Stimulated activated CD4-positive, alpha-beta T cell treated with anti-CD3 and anti-CD28 coated beads, Interleukin-1b, Interleukin-23, amount 100 ng/mL, for 1 hour (primary cell): ENCODE measurements at places on chromosomes 4 and X.

GRCh38 chr4:171390626-171391025 lies 422.6 kb upstream of the GALNTL6 start:
- DNase-seq: no peak

- DNase-seq: no peak
Measured at GRCh38 chr4:75745161-75745560, 20.8 kb downstream of the USO1 start.

DNA sequence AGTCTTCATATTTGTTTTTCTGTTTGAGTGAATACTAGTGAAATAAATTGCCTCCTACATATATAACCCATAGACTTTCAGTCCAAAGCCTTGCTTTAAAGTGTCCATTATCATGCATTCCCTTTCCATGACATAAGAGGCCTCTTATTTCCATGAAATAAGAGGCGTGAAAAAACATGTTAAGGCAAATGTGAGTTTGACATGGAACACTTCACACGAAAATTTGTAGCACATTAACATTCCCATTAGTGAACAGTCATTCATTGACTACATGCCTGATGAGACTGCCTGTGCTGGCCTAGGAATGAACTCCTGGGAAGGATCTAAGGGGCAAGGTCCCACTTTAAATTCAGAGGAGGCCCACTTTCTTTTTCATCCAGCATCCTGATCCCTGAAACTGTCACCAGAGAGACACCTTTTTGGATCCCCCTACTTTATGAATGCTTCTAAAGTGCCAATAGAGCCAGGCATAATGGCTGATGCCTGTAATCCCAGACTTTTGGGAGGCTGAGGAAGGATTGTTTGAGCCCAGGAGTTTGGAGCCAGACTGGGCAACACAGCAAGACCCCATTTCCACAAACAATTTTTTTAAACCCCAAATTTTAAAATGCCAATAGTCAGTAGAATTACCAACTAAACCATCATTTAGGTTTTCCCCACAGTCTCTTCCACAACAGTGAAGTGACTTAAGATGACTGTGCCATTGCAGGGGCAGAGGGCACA lies 6.7 kb downstream of the RTL8B start:
- DNase-seq: no peak

DNA sequence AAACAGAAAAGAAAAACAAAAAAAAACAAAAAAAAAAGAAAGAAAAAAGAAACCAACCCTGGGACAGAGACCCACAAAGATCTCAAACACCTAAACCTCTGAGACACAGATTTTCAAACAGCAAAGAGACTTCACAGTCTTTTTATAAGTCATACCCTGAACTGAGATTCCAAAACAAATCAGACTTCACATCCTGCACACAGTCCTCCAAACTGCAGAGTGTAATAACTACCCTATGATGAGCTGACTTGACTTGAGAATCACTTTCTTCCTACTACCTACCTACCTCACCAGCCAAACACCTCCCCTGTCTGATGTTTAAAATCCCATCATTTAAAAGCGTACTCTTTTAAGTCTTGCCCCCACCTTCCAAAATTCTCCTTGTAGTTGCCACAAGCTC lies 25.2 kb upstream of the GLOD5 start:
- no peak for DNase-seq

- no peak for DNase-seq
Measured at GRCh38 chr4:34566091-34566490, 1678.2 kb downstream of the ARAP2 start.

DNA sequence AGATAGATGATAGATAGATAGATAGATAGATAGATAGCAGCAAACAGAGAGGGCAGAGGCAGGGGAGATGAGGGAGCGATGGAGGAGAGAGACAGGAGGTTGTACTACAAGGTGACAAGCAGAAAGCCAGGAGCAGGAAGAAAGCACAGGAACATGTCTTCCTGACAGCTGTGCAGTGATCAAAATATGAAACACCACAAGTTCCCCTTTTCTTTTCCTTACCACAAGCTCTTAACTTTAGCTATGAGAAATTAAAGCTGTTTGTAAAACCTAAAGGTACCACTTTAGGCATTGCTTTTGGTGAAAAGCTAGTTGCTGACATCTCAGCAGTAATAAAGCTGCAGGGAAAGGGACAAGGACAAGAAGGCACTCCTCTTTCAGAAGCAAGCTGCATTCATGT lies 9.1 kb upstream of the MAGED4B start:
- no peak for DNase-seq

GRCh38 chrX:33434256-33435092 lies 223.1 kb upstream of the DMD start:
- DNase-seq: no peak

- DNase-seq: no peak
Measured at GRCh38 chr4:57102050-57102624, 8.0 kb downstream of the IGFBP7 start.

- DNase-seq: no peak
Measured at GRCh38 chrX:19556202-19556601, 40.9 kb upstream of the MAP3K15 start.

- no peak for DNase-seq
Measured at GRCh38 chr4:87321888-87322287, 794 bp downstream of the HSD17B13 start.

GRCh38 chrX:122579526-122579925 lies 604.6 kb upstream of the GRIA3 start:
- DNase-seq: no peak

DNA sequence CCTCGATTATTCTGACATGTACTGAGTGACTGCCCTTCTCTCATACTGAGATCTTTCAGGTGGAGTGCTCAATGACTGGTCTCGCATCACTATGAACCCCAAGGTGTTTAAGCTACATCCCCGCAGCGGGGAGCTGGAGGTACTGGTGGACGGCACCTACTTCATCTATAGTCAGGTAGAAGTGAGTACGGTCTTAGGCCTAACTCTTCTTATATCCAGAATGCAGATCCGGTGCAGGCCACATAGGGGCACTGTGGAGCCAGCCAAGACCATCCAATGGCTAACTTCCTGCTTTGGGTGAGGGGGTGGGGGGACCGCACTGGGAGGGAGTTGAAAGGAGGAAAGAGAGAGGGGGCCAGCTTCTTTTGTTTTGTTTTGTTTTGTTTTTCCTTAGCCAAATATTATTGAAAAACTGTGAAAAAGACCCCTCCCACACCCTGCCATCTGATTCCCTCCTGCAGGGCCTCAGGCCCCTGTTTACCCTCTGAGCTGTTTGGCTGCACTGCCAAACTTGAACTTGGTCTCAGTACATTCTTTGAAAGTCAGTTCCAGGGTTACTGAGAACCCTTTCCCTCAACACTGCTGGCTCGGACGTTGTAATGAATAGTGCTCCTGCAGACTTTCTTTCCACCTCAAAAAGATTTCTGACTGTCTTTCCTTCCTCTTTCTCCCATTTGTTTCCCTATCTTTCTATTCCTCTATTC lies 16.2 kb downstream of the AWAT2 start:
- no peak for DNase-seq

GRCh38 chr4:123398066-123398852 lies 1.7 kb downstream of the SPRY1 start:
- DNase-seq: peak; percentile 39

- DNase-seq: no peak
Measured at GRCh38 chr4:14259936-14260335, 632.4 kb upstream of the BOD1L1 start.

GRCh38 chrX:5979338-5979737 lies 249.3 kb downstream of the NLGN4X start:
- DNase-seq: no peak

DNA sequence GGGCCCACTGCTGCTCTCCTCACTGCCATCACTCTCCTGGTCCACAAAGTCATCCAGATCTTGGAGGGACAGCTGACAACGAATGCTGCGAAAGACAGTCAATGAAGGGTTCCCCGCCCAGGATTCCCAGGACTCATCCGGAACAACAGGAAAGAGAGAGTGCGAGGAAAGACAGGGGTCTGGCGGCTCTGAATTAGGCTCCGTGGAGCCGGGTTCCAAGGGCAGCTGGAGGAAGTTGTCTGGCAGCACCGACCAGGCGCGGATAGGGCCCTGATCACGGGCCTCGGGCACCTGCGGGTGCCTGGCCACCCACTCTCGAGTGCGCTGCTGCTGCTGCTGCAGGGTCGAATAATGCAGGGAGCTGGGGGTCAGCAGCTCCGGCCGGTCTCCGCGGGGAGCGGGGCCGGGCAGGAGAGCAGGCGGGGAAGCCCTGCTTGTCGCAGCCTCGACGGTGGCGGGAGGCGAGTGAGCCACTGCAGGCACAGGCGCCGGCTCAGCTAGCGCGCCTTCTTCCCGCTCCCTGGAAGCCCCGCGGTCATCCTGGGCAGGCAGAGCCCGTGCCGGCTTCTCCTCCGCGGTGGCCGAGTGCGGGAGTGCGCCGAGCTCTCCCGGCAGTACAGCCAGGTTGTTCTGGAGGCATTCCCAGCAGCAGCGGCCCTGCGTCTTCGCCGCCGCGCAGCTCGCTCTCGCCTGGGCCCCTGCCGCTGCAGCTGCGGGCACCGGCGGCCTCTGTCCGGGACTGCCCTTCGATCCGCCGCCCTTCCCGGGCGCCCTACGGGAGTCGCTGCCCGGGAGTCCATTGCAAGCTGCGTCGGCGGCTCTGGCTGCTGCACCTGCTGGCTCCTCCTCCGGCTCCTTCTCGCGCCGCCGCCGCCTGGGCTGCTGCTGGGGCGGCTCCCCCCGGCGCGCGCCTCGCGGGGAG lies 1.1 kb downstream of the SOWAHB start:
- DNase-seq: no peak

- no peak for DNase-seq
Measured at GRCh38 chr4:37130465-37130864, 114.1 kb upstream of the NWD2 start.

DNA sequence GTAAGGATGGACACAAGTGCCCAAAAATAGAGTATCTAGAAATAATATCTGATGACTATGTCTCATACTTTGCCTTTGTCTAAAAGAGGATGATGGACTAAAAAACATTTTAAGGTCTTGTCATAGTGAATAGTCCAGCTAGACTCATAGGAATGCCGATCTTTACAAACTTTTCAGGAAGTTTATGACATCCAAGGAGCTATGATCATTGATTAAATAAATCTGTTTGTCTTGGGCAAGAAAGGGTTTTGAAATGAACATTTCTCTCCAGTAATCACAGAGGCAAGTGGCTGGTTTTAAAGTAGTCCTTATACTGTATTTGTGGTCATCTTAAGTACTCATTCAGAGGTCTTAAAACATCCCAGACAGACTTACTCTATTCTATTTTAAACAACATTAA lies 109.8 kb downstream of the MAPK10 start:
- DNase-seq: no peak

DNA sequence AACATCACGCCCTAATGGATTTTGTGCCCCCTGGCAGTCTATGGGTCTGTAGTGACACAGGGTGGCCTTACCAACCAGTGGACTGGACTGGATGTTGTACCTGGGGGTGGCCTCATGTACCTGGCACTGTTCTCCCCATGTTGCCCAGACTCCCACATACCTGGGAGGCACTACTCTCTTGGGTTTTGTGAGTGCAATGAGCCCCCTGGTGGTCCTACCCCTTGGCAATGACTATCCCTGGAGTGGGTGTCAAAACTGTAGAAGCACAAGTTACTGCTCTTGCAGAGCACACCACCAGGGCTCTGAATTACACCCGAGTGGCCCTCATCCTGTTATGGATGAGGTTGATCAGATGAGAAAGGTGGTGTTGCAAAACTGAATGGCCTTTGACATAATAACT lies 57.8 kb upstream of the CCDC149 start:
- no peak for DNase-seq

GRCh38 chrX:727738-728621 lies 97.4 kb downstream of the SHOX start:
- no peak for DNase-seq

DNA sequence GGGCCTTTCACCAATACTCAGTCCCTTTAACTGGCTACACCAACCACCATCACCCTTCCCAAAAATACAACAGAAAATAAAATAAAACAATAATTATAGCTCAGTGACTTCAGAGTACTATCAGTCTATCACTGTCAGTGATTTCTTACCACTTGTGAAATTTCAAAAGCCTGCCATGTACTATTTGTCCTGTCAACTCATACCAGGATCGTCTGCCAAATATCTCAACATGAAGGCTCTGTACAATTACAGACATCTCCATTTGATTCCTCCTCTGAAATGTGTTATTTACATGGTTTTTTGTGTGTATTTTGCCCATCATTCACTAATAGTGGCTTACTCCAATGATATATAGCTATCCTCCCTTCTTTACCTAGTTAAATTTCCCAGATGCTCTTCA lies 772.0 kb downstream of the IL1RAPL1 start:
- no peak for DNase-seq

DNA sequence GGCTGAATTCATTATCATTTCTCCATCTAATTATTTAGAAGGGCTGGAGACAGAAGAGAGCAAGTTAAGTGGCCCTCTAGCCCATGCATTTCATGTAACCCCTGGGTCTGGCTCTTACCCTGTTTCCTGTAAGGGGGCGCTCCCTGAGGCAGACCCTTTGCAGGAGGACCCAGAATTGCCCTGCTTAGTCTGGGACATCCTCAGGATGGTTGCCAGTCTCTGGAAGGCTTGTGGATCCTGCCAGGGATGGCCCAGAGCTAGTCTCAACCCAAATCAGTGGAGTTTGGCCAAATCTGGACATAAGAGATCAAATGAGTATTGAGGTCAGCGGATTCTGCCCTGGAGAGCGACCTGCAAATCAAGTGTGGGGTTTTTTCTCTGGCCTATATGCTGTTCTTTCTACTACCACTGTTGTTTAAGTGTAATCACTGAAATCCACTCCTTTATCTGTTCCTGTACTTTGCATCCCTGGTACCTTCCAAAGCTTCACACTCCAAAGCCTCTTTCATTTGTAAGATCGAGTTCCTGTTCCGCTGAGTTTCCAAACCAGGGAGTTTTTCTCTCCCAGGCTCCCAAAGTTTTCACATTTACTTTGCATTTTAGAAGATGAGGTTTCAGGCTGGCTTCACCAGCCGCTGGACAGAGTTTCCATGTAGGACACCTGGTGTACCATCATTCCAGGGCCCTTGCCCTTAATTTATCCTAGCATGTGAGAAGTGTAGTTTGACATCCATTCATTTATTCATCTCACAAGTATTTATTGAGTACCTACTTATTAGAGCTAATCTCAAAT lies 6.3 kb downstream of the KLF3 start:
- DNase-seq: no peak

DNA sequence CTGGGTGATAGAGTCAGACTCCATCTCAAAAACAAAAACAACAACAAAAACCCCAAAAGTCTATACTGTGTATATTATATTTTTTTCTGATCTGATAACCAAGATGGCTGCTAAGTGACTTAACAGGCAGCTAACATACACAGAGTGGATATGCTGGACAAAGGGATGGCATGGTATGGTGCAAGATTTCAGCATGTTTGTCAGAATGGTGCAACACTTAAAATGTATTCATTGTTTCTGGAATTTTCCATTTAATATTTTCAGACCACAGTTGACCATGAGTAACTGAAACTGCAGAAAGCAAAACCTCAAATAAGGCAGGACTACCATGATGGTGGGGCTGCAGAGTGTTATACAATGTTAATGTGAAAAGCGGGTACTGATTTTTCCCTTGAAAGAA lies 6.1 kb upstream of the BOD1L1 start:
- DNase-seq: no peak
